T-helper 17 cell (primary cell): ENCODE measurements at places on chromosomes 5 and 9. TPM values are rescaled to one million over a fixed set of nuclear protein-coding genes. Genes with fewer than 3 reads are reported as not detected.

SUSD3 gene
- 47.2 TPM for total RNA-seq

WNT8A gene
- total RNA-seq: not detected

FOXB2 gene
- total RNA-seq: not detected

ROR2 gene
- 0.37 TPM for total RNA-seq

IFNB1 gene
- not detected for total RNA-seq

GBGT1 gene
- 2.3 TPM for total RNA-seq

CDC25C gene
- not detected for total RNA-seq

DND1 gene
- total RNA-seq: 1.2 TPM

MROH2B gene
- not detected for total RNA-seq

IRX2 gene
- total RNA-seq: not detected

C9orf50 gene
- total RNA-seq: not detected

ZNG1A gene
- 23.1 TPM for total RNA-seq

C5orf34 gene
- total RNA-seq: 1.6 TPM

ZDHHC11B gene
- total RNA-seq: 31.2 TPM

SPATA31E1 gene
- not detected for total RNA-seq

NTNG2 gene
- 3.3 TPM for total RNA-seq

CFAP77 gene
- not detected for total RNA-seq

HTR4 gene
- not detected for total RNA-seq

OMD gene
- total RNA-seq: not detected

CACFD1 gene
- 3.8 TPM for total RNA-seq

PSIP1 gene
- 115 TPM for total RNA-seq

MUSK gene
- not detected for total RNA-seq

PNPLA7 gene
- total RNA-seq: 7.3 TPM

OR1J2 gene
- total RNA-seq: 0.37 TPM

HTR1A gene
- total RNA-seq: not detected

CBY3 gene
- total RNA-seq: not detected

TMEM245 gene
- 26.8 TPM for total RNA-seq

MCIDAS gene
- total RNA-seq: not detected

CARD9 gene
- 1.9 TPM for total RNA-seq

F2RL1 gene
- 1.1 TPM for total RNA-seq
